AG08395 (cell line): ENCODE measurements at places on chromosomes 11 and 22.

DNA sequence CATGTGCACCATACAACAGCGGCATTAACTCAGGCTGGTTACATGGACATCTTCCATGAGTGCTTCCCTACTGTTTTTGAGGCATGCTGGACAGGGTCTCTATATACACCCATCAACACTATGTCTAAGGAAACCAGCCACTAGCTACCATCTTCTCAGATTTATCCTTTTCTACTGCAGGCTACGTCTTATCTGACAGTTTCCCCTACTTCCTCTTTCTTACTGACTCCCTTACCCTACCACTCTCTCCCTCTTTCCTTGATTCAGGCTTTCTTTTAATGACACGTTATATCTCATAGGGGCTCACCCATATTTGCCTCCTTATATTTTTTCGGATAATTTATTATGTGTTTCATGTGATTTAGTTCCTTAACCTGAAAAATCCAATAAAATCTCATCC, 41.8 kb downstream of the DDI1 start:
- DNase-seq, result no peak

DNA sequence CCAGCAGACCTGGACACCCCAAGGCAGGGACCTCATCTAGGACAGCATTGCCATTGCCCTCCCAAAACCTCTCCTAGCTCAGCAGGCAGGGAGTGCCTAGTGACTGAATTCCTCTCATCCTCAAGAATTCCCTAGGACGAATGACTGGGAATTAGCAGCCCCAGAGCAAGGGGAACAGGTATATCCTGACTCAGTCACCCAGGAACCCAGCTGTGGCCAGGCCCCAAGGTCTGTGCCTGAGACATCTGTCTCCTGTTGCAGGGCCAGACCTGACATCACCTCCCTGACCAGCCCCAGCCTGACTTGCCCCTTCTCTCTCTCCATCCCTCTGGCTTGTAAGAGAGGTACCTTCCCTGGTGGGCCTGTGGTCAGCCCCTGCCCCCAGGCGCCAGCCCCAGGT, 39.0 kb upstream of the SUSD2 start:
- no peak for DNase-seq

- no peak for DNase-seq
These were observed 101.0 kb downstream of the ELP4 start for GRCh38 chr11:31610544-31610943.

- no peak for DNase-seq
These were observed 114.5 kb upstream of the SPON1 start for GRCh38 chr11:13848031-13848430.

GRCh38 chr11:100857236-100858005, 170.3 kb downstream of the ARHGAP42 start:
- DNase-seq, result no peak
